NCI-H345 (cell line): ENCODE measurements at places on chromosomes 1 and 21.

- DNase-seq: peak; percentile 58
Measured at GRCh38 chr1:2529784-2530512, at the start of gene HES5. TSS of gene HES5 (minus strand) at chr1:2530263. CDS start at chr1:2530164, 99 bp downstream.

DNA sequence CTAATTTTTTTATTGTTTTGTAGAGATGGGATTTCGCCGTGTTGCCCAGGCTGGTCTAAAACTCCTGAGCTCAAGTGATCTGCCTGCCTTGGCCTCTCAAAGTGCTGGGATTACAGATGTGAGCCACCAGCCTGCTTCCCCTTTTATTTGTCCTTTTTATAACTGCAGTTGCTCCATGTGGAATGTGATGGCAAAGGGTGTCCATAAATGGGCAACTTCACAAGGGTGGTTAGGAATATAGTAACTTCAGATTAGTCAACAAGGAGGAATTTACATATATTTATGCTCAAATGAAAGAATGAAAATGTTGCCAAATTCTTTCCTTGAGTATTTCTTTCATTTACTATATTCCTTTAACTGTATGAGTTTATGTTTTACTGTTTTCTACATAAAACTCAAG lies 182.9 kb downstream of the BACH1 start:
- DNase-seq: no peak

GRCh38 chr21:28770867-28771661 lies 221.6 kb downstream of the LTN1 start:
- DNase-seq: no peak

DNA sequence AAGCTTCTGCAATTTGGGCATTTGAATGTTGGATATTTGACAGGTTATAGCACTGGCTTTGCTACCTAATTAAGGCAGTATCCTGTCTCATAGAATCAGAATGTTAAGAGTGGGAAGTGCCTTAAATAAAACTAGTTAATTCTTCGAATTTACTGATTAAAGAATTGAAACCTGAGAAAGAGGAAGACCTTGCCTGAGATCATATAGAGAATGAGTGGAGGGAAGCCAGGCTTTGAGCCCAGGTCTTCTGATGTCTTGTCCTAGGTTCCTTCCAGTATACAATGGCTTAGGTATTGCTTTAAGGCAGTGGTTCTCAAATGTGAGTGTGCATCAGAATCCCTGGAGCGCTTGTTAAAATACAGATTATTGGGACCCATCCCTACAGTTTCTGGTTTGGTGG lies 20.9 kb upstream of the SH3BGRL3 start:
- DNase-seq: no peak

- DNase-seq: no peak
Measured at GRCh38 chr1:14466006-14466405, 132.5 kb upstream of the KAZN start.

- no peak for DNase-seq
Measured at GRCh38 chr1:84844094-84844493, 48.9 kb downstream of the LPAR3 start.

GRCh38 chr1:178659789-178660208 lies 65.2 kb upstream of the RALGPS2 start:
- no peak for DNase-seq

DNA sequence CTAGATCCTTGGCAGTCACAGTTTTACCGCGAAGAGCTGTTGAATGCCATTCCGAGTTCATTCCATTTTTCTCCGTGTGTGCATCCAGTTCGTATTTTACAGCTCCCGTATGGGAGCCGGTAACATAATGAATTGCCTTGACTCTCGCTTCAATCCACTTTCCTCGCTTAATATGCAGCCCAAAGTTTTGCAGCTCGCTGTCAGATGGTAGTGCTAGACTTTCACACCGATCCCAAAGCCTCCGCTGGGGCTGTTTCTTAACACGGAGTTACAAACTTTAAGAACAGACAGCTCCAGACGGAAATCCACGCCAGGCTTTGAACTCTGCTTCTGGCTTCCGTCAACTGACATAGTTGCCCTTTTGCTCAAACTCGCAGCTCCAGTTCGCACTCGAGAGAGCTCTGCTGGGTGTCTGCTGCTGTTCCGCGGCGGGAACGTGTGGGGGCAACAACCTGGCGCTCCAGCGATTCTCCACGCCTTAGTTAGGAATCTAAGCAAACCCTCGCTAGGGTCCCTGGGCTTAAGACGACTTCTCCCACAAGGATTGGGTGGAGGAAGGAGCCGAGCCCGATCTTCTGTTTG lies 3.5 kb upstream of the ARID1A start:
- peak; percentile 96 for DNase-seq

GRCh38 chr1:64308866-64309265 lies 105.4 kb downstream of the UBE2U start:
- no peak for DNase-seq

DNA sequence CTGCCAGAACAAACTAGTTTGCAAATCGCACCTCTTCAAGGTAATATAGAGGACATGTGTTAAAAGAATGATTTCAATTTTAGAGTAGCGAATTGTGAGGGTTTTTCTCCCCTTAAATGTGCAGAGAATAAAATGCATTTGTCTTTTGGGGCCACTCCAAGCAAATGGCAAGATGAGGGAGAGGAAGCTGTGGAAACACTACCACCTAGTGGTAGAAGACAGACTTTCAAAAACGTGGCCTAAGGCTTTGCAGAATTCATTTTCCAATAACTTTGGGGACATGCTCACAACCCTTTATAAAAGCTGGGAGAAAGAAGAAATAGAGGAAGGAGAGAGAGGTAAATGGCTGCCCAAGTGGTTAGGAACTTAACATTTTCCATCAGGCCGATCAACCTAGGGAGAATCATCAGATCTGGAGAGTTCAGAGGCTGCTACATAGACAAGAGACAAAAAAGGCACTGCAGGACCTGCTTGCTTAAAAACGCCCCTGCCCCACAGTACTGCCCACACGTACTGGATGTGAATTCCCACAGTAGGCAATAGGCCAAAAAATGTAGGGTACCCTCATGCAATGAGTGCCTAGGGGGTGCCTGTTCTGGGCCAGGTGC lies 15.7 kb upstream of the RCAN1 start:
- DNase-seq: peak; percentile 76

DNA sequence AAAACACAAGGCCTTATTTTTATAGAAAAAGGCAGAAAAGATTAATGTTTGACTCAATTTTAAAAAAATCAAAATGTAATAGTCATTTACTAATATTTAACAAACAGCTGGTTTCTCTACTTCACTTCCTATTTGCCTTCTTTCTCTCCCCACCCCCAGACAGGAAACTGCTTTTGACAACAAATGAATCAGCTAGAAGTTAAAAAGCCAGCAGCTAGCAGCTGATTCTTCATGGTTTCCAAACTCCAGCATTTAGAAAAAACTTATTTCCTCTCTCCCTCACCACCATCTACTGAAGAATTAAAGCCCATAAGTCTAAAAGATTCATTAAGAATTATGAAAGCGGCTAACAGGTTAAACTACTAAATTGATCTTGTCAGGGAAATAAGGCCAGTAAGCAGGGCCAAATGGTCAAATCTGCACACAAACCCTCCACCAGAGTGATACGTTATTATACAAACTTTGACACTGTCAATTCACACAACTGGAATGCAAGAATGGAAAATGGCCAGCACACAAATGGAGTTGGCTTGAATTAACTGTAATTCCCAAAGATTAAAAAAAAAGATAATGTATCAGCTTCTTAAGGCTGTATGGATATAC lies 4.0 kb downstream of the WDR26 start:
- DNase-seq: no peak

- DNase-seq: no peak
Measured at GRCh38 chr21:42350318-42350910, 380 bp downstream of the TFF2 start.

GRCh38 chr1:32724678-32725614 lies 22.4 kb upstream of the SYNC start:
- no peak for DNase-seq

- peak; percentile 79 for DNase-seq
Measured at GRCh38 chr1:8004113-8004802, 21.9 kb downstream of the ERRFI1 start.

DNA sequence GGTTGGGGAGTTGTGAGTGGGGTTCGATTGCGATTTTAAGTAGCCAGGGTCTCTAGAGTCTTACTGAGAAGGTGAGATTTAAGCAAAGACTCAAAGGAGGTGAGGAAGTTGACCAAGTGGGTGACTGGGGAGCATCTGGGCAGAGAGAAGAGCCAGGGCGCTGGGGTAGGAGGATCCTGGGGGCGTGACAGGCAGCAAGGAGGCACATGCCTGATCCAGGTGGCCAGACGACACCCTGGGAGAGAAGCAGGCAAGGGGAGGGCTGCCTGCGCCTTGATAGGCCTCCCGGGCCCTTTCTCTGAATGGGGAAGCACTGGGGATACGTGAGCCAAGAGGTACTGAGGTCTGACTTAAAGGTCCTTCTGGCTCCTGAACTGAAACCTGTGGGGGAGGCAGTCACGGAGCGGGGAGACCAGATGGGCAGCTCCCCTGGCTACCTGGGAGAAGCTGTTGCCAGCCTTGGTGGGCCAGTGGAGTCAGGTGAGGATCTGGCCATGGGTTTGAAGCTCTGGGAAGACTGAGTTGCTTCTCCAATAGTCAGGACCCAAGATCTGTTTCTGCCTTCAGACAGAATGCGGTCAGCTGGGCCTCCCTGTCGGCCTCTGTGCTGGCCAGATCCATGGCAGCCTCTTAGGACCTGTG lies 5.4 kb downstream of the ZBTB48 start:
- no peak for DNase-seq

DNA sequence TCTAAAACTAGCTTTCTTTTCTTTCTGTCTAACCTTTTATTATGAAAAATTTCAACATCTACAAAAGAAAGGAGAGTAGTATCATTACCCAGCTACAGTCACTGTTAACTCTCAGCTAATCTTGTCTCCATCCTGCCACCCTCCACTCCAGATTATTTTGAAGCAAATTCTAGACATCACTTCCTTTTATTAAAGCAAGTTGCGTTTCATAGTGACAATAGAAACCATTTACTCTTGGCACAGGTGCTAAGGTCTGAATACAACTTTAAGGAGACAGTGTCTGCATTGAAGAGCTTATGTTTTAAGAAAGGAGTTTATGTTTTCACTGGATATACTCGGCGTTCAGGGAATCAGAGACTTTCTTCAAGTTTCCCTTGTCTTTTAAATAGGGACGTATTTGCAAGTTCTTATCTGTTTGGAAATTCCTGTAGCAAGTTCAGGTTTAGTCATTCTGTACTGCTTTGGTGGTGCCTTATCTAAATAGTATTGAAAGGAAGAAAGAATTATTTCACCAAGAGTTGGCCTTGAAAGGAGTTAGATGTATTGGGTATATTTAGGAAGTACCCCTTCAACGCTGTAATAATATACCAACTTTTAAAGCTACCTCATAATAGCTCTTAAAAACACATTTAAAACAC lies 42.7 kb downstream of the ITSN1 start:
- DNase-seq: no peak

DNA sequence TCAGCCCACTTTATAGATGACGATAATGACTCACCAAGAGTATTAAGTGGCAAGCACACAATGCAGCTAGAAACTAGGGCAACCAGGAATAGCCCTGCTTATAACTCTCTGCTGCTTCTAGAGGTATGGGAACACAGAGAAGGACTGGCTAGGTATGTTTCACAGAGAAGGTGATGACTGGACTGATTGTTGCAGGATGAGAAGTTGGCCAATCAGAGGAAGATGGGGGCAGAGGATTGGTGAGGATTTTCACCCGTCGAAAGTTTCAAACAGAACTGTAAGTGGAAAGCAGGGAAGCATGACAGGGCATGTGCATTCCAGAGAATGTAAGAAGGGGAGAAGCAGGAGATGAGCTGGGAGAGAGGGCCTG lies 222.4 kb upstream of the JUN start:
- no peak for DNase-seq

DNA sequence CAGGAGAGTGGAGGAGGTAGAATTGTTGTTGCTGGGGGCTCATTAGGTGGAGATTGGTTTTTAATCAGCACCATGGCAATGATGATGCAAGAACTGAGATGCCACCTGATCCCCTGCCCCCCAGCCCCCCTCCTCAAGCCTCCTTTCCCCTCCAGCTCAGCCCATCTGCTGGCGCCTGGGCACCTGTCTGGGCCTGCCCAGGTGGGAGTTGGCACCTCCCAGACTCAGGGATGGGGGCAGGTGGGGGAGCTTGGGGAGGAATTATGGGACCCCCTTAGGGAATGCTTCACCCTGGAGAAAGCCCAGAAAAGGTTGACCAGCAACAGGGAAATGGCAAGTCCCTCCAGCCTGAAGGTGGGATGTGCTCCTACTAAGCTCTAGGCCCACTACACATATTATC lies 1.5 kb upstream of the NHLH1 start:
- no peak for DNase-seq

DNA sequence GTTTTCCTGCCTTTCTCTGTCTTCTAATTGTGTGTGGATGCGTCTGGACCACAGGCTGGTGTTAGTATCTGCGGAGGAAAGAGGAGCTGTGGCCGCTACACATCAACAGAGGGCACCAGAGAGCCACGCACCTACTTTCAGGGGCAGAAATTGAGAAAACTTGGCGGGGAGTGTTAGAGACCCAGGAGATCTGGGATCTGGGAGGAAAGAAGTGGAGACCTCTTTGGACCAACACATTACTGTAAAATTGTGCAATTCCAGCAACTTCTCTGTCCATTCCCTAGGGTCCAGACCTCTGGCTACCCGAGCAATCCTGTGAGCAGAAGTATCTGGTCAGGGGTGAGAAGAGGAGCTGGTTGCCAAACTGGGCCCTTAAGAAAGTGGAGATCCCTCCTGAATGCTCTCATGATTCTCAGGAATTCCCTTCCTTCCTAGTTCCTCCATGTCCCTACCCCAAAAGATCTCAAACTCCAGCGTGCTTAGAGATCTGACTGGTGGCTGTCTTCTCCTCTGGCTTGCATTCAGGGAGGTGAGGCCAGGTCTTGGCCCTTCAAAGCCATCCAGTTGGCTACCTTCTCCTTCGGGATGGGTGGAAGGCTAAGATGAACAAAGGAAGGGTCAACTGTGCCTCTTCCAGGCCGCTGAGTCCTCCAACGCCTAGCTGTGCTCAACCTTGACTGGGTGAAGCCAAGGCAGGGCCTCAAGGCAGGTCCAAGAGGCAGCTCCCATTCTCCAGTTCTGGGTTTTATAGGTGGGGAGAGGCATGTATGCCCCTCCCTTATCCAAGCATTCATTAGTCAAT lies 1.2 kb upstream of the KIRREL1 start:
- DNase-seq: peak; percentile 8

- DNase-seq: no peak
Measured at GRCh38 chr21:25734654-25734903, 125 bp downstream of the ATP5PF start.

GRCh38 chr1:55065648-55066047 lies 26.3 kb downstream of the PCSK9 start:
- no peak for DNase-seq

DNA sequence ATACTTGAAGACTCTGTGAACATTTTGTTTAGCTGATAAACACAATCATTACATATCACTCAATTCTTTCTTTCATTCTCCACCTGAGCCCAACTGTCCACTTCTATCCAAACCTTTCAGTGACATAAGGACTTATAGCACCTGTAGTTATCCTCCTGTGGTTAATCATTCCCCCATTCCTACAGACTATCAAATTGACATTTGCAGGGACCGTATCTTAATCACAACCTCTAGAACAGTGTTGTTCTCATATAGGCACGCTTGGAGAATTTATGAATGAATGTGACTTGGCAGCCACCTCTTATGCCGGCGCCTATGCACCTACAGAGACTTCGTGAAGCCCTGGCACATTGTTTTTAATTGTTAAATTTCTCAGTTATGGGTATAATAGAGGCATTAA lies 83.9 kb upstream of the CXADR start:
- no peak for DNase-seq

- no peak for DNase-seq
Measured at GRCh38 chr1:192626366-192627179, 9.4 kb upstream of the RGS13 start.

GRCh38 chr1:34060901-34061415 lies 104.1 kb downstream of the CSMD2 start:
- DNase-seq: no peak
